ENCODE measurements at places on chromosomes 11 and 22.

- DNase-seq, result no peak
Observed at GRCh38 chr22:22027955-22028354, 45.4 kb upstream of the TOP3B start.

- no peak for DNase-seq
Observed at GRCh38 chr11:8097926-8098325, 16.9 kb downstream of the TUB start.

GRCh38 chr11:26891501-26891900 lies 102.4 kb upstream of the FIBIN start:
- DNase-seq, result no peak

- DNase-seq, result no peak
Observed at GRCh38 chr11:56637500-56637899, 4.7 kb downstream of the OR5AP2 start.

DNA sequence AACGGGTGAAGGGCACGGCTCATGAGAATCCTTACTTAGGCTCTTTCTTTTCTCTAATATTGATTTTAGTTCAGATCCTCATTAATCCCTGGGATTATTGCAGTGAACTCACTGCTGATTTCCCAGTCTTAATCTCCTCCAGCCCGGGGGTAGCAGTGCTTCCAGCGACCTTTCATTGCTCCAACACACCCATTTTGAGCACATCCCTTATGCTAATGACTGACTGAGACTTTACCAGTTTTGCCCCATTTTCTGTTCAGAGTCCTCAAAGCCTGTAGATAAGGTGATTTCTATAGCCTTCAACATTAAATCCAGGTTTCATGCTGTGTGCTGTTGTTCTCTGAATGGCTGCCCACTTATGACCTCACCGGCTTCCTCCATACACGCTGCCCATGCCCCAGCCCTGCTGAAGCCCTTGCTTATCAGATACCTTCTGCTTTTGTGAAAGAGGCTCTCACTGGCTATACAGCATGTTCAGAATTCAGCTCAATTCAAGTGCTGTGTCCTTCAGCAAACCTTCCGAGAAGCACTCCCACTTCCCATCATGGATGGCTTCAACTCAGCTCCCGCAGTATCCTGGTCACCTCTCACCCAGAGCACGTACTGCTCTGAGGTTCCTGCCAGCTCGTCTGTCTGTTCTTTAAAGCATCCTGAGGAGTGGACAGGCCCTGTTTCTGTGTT lies 49.0 kb downstream of the PPFIA1 start:
- DNase-seq, result no peak

GRCh38 chr11:94553938-94554337 lies 10.2 kb downstream of the FUT4 start:
- DNase-seq, result no peak

DNA sequence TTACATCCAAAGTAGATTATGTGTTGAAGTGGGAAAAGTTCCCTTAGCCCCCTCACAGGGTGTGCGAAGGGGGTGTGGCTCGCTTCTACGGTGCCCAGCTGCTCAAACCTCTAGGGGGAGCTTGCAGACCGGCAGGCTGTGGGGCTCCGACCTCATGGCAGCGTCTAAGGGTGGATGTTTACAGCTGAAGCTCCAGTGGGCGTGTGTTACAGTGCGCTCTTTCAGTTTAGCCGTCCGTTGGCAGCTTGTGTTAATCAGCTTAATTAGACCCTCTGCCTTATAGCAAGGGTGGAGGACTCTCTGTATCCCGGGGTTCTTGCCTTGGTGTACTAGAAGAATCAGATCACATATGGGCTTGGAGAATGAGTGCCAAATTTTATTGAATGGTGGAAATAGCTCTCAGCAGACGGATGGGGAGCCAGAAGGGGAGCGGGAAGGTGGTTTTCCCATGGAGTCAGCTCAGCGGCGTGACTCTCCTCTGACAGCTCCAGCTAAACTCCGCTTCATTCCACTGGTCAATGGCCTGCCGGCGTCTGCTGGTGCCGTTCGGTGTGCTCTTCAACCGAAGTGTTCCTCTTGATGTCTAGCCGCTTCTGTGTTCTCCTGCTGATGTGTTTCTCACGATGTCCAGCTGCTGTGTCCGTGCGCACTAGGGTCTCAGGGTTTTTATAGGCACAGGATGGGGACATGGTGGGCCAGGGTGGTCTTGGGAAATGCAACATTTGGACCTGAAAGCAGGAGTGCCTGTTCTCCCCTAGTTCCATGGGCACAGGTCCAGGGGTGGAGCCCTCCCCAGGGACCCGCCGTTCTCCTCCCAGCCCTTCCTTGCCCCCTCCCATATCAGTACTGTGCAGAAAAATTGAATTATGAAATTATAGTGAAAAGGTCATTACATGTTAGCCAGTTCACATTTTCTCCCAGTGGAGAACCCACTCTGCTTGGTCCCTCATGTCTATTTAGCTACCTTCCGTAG lies 28.6 kb upstream of the OR10G7 start:
- no peak for DNase-seq

GRCh38 chr11:85945788-85946187 lies 90.6 kb downstream of the CCDC83 start:
- DNase-seq, result no peak

DNA sequence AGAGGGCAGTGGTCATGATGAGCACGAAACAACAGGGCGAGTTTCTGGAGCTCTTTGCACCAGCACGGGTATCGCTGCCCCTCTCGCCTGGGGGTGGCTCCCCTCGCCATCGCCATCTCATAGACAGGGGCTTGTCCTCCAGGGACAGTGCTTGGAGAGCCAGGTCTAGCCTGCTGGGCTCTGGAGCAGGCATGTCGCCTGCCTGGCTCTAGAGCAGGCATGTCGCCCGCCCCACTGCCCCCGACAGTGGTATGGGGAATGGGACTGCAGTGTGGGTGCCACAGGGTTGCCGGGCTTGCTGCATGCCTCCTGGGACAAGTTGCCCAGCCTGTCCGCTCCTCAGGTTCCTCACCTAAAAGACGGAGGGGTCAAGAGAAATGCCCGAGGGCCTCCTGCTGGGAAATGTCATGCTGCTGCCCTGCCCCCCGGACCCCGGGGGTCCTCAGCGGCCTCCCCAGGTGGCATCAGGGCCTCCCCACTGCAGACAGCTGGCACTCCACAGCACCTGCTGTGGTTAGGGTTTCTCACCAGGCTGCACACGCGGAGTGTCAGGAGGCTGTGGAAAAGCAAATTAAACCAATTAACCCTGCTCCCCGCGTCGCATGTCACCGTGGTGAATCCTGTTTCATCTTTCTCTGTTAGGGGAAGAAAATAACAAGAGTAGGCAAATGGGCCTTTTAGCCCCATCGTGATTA lies 403.0 kb downstream of the TBC1D22A start:
- DNase-seq, result no peak

GRCh38 chr22:39765661-39766060 lies 127.9 kb downstream of the ENTHD1 start:
- DNase-seq, result no peak

Measured in stimulated activated CD4-positive, alpha-beta T cell treated with anti-CD3 and anti-CD28 coated beads, Interleukin-15, amount 100 ng/mL, for 1 hour (primary cell).